ENCODE measurements at places on chromosomes 5 and 9. TPM values are rescaled to one million over a fixed set of nuclear protein-coding genes. Genes with fewer than 3 reads are reported as not detected.

Gene NTRK2
- 3.7 TPM for total RNA-seq

Gene SRA1
- total RNA-seq, result 31.8 TPM

Gene PCDHGB3
- 14.2 TPM for total RNA-seq

Gene GABRB2
- 0.22 TPM for total RNA-seq

Gene NR2F1
- total RNA-seq, result 0.73 TPM

Gene FOXB2
- 0.19 TPM for total RNA-seq

Gene GADD45G
- total RNA-seq, result 29.6 TPM

Gene DND1
- total RNA-seq, result 0.48 TPM

Data from cardiac septum (tissue), 1 donor.